ENCODE measurements at places on chromosomes 3 and 15. TPM values are rescaled to one million over a fixed set of nuclear protein-coding genes. Genes with fewer than 3 reads are reported as not detected.

- DNase-seq = no peak
These were observed 46.4 kb downstream of the DNASE1L3 start for GRCh38 chr3:58164199-58164879.

DNA sequence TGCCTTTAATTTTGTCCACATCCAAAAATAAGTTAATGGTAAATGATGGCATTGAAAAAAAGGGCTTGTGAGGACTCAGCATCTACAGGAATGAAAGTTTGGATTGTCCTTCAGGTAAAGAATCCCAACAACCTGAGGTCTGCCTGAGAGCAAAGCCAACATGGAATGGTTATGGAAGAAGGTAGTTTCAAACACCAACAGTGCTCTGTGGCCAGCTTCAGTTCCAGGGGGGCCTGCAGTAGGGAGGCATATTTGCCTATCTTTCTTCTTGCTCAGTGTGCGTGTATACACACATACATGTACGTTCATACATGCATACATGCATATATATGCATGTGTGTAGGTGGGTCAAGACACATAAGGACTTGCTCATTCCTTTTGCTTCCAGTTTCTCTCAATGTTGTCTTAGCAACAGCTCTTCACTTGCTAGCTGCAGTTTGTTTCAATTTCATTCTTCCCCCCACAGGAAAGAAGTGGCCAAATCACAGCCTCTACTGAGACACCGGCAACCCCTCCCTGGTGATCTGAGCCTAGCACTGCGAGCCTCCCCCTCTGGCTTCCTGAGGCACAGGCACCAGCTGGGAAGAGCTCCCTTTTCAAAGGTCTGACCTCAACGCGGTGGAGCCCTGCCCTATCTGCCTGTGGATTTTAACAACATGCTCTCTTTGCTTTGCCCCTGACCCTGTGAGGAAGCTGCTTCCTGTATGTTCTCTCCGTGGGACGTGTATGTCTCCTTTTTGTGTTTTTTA lies 146.2 kb downstream of the KLF13 start:
- DNase-seq = peak; percentile 70

DNA sequence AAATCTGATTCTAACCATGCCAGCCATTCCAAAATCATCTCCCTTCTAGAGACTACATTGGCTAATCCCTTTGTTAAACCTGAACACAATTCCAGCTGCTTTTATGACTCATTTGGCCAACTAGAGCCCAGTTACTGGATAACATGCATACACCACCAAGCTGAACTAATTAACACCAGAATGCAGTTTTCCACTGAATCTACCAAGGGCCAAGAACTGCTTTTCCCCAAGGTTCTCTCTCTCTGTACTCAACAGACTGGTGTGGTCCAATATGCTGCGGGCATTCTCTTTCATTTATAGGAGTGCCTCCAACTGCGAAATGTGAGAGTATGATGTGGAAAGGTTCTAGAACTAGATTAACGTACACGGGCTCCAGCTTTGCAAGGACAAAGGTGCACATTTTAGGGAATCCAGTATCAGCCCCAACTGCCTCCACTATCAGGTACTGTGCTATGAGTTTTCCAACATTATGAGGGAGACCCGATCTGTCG lies 1.5 kb downstream of the CHSY1 start:
- DNase-seq = no peak

- DNase-seq = no peak
These were observed 208.5 kb downstream of the LPP start for GRCh38 chr3:188362405-188362831.

GRCh38 chr3:72155391-72156064 lies 370.6 kb upstream of the PROK2 start:
- no peak for DNase-seq

DNA sequence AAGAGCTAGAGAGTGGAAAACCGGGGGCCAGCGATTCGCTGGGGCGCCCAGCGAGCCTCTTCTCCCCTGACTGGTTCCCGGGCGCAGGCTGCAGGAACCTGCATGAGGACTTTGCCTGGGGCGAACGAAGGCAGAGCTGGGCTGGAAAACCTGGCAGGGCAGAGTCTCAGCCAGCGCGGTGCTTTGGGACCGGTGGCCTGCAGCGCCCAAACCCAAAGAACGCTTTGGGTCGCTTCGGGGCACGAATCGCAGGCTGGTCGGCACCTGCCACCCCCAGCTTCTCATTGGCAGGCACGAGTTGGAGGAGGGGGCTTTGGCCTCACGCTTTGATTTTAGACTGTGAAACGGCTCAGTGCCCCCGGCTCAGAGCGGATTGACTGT lies 3.0 kb downstream of the ONECUT1 start:
- DNase-seq = no peak

- DNase-seq = peak; percentile 56
These were observed 7.4 kb downstream of the ZDHHC19 start for GRCh38 chr3:196203846-196204245.

DNA sequence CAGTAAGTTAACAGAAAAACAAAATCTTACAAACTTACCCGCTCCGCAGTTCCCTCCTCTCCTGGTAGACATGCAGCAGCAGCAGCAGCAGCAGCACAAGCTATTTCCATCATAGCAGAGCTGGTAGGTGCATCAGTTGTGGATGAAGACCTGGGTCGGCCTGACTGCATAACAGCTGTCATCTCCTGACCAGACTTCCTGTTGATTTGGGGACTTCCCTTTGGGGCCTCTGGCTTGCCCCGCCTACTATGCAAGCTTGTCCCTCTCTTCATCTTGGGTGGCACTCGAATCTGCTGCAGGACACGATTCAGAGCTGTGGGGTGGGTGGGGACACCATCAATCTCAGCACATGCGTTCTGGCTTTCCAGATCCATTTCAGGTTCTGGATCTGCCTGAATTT lies 65.7 kb downstream of the TMCC1 start:
- DNase-seq = peak; percentile 41

DNA sequence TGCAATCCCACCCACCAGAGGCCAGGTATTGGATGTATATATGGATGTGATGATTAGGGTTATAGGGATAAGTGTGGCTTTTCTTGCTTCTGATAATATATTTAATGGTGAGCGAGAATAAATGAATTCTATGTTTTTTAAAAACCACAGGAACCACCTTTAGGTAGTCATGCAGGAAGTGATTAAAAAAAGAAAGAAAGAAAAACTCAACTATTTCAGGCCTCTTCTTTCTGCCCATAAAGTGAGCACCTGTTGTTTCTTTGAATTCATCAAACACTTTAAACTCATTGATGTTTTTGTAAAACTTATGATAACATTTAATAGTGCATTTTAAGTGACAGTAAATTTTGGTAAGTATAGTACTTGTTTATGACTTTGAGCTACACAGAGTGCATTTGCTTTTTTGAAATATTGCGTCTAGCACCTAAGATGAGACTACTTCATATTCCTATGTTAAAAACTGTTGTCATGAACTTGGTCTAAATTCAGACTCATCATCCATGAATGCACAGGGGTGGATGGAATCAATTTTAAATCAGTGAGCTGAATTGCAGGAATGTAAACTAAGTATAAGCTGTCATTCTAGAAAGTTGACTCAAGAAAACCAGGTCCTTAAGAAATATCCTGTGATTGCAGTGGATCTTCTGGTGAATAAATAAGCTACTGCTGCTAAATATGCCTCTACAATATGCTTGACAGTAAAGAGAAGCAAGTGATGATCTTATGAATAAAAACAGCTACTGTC lies 764.4 kb upstream of the NECTIN3 start:
- DNase-seq = no peak

- no peak for DNase-seq
These were observed 36.9 kb upstream of the PCSK6 start for GRCh38 chr15:101526442-101526841.

GRCh38 chr3:69882560-69882959 lies 117.0 kb upstream of the SAMMSON start:
- DNase-seq = no peak

DNA sequence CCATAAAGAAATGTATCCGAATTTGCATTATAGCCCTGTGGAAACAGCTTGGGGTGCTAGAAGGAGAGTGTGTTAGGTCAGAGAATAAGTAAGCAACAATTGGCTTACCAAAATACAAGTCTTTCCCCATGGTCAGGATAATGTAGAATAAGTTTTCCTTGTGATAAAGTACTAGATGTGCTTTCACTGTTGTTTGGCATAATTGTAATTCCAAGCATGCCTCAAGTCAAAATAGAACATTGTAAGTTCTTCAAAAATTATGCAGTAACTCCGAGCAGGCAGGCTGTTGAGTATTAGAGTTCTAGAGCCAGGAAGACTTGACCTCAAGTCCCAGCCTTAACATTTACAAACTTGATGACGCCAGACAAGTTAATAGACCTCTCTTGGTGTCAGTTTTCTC lies 242.0 kb downstream of the TUSC7 start:
- DNase-seq = no peak

DNA sequence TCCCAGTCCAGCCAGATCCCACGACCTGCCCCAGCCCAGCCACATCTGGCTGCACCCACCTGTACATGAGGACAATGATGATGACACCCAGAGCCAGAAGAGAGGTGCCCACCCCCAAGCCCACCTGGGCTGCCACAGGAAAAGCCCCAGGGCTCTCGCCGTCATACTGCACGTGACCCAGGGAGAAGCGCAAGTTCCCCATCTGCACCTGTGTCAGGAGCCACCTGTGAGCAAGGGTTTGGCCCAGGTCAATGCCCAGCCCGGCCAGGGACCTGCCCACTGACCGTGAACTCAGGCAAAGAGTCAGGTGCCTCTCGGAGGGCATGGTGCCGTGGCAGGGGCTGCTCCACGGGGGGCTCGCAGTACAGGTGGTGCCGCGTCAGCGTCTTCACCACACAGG lies 16.3 kb downstream of the PLXNB1 start:
- DNase-seq = no peak

STAC gene
- not detected for polyA plus RNA-seq

SLCO2A1 gene
- not detected for polyA plus RNA-seq

CCNB2 gene
- polyA plus RNA-seq = 0.32 TPM

GP5 gene
- not detected for polyA plus RNA-seq

EPHA3 gene
- not detected for polyA plus RNA-seq

FBXO40 gene
- 0.17 TPM for polyA plus RNA-seq

DUOXA1 gene
- polyA plus RNA-seq = not detected

MUC20 gene
- 1.2 TPM for polyA plus RNA-seq
